ENCODE measurements at places on chromosomes 16 and 17.
A peak's percentile ranks its signal among the peaks of the same experiment; 100 is the strongest.

DNA sequence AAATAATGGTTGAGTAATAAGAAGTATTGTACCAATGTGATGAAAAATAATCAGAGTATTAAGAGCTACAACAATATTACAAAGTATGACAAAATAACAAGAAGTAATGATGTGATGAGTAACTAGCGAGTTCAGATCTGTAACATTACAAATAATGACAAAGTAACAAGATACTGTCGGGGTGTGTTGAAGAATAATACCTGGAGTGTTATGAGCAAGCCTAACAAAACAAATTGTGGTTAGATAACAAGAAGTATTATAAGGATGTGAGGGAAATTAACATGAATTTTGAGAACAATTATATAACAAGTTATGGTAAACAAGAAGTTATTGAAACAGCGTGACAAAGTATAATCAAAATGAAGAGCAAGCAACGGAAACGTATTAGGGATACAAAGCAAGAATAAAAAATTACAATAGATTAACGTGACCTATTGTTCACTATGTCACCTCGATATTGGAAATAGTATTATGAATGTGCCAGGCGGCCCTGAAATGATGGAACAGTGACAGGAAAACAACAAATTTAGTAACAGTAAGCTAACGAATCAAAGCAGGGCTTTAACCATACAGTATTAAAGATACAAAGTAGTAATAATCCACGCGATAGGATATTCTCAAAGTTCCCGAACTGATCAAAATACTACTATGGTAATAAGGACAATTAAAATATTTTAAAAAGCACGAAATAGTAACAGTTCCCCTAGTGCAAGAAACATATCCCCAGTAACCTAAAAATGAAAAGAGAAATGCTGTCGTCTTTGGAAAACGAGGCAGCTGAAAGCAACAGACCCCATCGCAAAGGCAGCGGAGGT is 1.6 kb downstream of the TBX4 start:
- DNase-seq: no peak

- DNase-seq: no peak
Observed at GRCh38 chr16:57036945-57037344, 47.6 kb downstream of the NLRC5 start.

DNA sequence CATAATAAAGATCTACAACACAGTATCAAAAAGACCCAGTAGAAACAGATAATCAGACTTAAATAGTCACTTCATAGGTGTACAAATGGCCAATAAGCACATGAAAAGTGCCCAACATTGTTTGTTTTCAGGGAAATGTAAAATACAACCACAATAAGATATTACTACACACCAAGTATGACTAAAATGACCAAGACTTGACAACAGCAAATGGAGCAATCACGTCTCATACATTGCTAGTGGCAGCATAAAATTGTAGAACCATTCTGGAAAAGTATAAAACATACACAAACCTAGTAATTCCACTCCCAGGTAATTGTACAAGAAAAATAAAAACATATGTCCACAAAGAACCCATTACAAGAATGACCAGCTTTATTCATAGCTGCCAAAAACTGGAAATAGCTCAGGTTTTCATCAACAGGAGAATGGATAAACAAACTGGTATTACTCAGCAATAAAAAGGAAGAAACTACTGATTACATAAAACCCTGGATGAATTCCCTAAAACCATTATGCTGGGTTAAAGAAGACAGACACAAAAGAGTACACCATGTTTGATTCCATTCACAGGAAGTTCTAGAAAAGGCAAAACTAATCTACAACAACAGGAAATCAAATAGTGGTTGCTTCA is 85.6 kb downstream of the TTC19 start:
- DNase-seq: peak; percentile 79

DNA sequence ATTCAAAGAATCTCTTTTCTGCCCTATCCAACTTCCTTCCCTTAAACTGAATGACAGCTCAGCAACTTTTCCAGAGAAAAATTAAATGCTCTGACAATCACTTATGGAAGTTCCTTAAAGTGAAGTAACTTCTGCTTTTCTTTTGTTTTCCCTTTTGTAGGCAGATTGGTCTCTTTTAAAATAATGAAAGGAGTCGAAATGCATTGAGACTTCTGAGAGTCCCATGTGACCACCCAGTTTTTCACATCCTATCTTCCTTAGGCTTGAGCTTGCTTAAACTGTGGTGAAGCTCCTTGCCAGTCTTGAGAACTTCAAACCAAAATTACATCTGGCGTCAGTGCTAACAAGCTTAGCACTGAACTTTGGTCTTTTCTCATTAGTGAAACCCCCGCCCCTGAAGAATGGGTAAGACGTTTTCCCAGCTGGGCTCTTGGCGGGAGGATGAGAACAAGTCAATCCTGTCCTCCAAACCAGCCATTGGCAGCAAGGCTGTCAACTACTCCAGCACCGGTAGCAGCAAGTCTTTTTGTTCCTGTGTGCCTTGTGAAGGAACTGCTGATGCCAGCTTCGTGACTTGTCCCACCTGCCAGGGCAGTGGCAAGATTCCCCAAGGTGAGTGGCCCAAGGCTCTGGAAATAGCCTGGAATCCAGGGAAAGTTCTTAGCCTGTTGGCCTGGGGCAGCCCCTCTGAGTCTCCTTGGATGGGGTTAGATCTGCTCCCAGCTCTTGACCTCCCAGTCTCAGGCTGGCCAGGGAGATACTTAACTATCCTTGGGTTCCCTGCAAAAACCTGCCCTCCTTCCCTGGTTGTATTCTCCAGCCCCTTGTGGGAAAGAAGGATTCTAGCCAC is 1.2 kb downstream of the TMEM106A start:
- DNase-seq: no peak

DNA sequence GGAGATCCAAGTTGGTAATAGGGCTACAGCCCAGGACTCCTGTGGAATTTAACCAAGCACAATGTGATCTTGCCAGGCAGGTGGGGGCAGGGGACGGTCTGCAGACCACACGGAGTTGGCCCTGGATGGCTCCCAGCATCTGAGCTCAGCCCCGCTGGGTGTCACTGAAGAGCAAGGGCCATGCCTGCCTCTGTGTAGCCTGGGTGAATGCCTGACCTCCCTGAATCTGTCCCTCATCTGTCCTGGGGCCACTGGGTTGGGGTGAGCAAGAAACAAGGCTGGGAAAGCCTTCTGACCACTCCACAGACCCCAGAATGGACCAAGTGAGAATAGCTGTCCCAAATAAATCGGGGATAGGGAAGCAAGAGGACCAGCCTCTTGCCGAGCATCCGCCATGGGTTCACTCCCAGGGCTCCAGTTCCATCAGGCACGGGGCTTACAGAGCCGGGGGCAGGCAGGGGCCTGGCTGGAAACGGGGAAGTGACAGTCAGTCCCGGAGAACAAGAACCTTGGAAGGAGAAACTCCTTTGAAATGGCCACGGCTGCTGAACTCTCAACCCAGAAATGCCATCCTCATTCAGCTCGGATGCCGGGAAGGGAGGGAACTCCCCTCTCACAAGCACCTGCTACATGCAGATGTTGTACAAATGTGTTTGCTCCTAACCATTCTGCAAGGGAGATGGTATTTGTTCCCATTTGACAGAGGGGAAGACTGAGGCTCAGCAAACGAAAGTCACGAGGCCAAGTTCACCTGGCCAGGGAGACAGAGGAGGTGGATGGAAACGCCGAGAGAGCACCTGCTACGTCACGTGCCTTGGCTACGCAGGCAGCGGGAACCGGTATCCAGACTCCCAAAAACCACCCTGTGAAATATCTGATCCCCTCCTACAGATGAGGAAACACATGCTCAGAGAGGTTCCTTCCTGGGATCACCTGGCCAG is 50.0 kb downstream of the RMI2 start:
- DNase-seq: no peak

DNA sequence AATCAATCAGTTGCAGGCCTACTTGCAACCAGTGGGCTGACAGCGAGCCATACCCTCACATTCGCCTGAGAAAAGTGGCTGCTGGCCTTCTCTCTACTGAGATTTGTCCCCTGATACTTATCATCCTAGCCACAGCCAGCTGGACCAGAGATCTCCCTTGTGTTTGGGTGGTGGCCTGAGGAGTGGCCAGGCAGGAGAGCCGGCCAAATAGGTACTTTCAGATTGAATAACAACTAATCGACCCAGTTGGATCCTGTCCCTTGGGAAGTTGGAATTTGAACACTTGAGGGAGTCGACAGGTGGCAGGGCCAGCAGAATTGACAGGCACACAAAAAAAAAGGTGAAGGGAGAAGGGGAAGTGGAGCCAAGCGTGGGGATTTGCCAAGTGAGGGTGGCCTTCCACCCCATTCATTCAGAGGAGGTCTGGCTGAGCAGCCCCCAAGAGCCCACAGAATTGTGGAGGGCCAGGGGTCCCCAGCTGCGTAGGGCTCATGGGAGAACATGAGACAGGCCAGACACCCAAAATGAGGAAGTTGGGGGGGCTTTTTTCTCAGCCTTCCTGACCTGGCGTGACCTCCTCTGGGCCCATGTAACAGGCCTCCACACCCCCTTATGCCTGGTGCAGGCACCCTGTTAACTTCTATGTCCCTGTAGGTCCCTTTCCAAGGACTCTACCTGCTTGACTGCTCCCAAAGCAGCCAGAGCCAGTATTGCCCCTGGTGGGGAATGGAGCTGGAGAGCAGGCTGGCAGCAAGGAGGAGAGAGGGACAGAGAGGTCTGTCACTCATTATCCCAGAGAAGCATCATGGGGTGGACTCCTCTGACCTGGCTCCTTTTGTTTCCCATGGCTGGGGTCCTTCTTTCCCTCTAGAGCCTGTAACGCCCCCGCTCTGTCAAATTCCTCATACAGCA is 2.9 kb upstream of the RANGRF start:
- DNase-seq: no peak

DNA sequence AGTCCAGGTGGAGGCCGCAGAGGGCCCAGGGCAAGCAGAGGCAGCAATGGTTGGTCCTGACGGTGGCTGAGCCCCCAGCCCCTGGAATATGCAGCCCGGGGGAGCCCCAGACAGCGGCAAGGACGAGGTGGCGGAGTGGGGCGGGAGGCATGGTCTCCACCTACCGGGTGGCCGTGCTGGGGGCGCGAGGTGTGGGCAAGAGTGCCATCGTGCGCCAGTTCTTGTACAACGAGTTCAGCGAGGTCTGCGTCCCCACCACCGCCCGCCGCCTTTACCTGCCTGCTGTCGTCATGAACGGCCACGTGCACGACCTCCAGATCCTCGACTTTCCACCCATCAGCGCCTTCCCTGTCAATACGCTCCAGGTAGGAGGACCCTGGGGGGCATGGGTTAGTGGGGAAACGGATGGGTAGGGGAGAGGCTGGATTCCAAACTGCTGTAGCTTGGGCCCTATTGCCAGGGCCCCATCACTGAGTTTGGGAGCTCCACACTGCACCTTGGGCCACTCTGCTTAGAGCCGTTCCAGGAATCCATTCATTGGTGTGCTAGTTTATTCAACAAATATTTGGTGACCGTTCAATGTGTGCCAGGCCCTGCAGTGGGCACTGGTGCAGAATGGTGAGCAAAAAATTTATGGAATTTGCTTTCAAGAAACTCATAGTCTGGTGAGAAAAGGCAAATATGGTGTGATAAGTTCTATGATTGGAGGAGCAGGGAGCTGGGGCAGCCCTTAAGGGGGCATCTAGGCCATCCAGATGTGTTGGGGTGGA is 3.8 kb downstream of the RASL10B start:
- no peak for DNase-seq

- no peak for DNase-seq
Observed at GRCh38 chr17:58233543-58233942, 4.8 kb upstream of the LPO start.

- DNase-seq: no peak
Observed at GRCh38 chr17:30780343-30780742, 44.1 kb downstream of the CRLF3 start.
